Liver (tissue), 10 donors: ENCODE measurements at places on chromosomes 2 and 18.

DNA sequence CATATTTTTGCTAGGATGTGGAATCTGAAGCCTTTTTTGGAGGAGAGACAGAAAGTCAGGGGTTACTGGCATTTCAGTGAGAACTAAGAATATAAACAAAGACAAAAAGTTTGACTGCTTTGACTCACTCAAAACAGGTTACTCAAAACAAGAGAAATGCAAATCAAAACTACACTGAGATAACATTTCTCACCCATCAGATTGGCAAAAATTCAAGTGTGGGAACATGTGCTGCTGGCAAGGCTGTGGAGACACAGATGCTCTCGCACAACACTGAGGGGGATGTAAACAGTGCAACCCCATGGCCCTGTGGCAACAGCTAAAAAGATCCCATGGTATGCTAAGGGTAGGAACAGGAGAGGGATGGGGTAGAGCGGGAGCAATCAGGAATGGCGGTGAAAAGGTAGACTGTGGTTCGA is 86.6 kb downstream of the DTNB start:
- DNase-seq = no peak

GRCh38 chr2:62568983-62569837 is 63.2 kb upstream of the TMEM17 start:
- DNase-seq = no peak

- no peak for DNase-seq
These were observed 362.5 kb downstream of the ERBB4 start for GRCh38 chr2:212176151-212176550.

GRCh38 chr2:48395658-48396057 is 134.3 kb upstream of the STON1 start:
- DNase-seq = no peak
